ENCODE measurements at places on chromosomes 5 and 9.

- DNase-seq, result no peak
These were observed 32.4 kb upstream of the PCDHA1 start for GRCh38 chr5:140753561-140753960.

GRCh38 chr5:99441235-99441634, 512.4 kb upstream of the CHD1 start:
- no peak for DNase-seq

GRCh38 chr5:110925398-110925797, 146.1 kb upstream of the TSLP start:
- no peak for DNase-seq

DNA sequence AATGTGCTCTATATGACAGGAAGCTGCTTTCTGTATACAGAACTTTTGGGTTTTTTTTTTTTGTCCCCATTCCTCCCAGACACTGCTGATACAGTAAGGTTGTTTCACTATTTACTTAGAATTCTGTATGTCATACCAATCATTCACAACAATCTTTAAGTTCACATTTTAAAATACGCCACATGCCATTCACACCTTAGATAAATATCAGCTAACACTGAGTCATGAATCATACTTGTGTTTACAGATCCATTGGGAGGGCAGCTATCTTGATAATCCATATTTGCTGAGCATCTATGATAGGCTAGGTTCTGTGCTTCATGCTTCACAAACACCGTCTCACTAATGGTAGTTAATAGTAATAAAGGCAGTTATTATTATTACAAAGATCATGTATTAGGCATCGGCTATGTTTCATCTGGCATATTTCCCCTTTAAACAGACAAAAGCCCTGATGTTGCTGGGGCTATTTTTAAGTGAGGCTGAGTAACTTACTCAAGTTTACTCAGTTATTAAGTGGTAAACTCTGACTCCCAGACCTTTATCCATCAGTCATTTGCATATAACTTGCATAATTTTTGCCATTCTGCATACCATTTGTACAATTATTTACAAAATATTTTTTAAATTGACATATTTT, 152.2 kb upstream of the HMHB1 start:
- no peak for DNase-seq

DNA sequence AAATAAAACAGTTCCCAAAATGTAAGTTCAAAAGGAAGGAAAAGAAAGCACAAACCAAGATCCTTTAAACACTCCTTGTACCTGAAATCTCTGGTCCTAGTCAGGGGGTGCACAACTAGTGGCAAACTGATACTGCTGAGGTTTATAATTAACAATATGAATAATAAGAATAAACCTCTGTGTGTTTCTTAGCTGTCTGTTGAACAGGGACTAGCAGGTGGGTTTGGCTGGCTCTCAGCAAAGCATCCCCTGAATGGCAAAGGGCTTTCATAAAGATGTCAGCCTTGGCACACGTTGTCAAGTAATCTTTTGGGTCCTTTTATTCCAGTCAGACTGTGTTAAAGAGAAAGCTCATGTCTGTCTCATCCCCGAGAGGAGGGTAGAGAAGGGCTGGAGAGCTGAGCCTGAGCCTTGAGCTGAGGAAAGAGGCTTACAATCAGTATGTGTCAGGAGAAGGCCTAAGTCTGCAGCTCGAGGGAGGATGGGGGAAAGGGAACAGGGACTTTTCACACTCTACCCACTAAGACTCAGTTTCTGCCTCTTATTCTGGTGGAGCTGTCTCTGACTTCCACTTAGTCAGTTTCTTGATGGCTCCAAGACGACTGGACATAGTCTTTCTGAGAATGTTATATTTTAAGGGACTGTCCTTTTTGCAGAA, 123.0 kb downstream of the GALNT10 start:
- DNase-seq, result no peak

- no peak for DNase-seq
These were observed 106.6 kb downstream of the PLCXD3 start for GRCh38 chr5:41403846-41404245.

- DNase-seq, result no peak
These were observed 121.4 kb upstream of the MEF2C start for GRCh38 chr5:89004379-89004778.

GRCh38 chr9:82923092-82923911, 139.6 kb downstream of the RASEF start:
- no peak for DNase-seq

GRCh38 chr5:13477118-13477737, 467.3 kb downstream of the DNAH5 start:
- DNase-seq, result no peak

DNA sequence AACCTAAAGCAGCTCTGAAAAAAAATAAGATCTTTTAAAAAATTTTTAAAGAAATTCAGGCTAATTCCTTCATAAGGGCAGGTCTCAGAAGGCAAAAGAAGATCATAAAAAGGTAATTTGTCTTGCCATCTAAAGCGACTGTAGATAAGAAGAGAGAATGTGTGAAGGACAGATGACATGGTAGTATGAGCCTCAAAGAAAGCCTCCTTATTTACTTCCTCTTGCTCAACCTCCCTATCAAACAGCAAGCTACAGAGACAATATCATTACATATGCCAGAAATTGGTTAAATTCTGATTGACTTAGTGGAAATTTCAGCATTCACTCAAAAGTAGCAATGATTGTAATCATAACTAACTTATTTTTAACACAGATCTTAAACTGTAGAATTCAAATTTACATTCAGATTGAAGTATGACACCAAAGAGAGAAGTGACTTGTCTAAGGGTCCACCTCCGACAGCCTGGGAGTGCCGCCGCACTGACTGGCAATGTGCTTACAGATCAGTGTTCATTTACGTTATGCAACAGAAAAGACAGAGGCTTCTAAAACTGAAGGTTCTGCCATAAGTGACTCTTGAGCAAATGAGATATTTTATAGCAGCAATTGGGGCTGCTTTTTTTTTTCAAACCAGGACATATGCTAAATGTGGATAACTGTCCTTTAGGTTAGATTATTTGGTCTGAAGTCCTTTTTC, 132.0 kb downstream of the CEMIP2 start:
- no peak for DNase-seq

GRCh38 chr9:16230731-16231130, 639.7 kb downstream of the BNC2 start:
- DNase-seq, result no peak

GRCh38 chr5:91252916-91253315, 130.2 kb downstream of the ARRDC3 start:
- no peak for DNase-seq

DNA sequence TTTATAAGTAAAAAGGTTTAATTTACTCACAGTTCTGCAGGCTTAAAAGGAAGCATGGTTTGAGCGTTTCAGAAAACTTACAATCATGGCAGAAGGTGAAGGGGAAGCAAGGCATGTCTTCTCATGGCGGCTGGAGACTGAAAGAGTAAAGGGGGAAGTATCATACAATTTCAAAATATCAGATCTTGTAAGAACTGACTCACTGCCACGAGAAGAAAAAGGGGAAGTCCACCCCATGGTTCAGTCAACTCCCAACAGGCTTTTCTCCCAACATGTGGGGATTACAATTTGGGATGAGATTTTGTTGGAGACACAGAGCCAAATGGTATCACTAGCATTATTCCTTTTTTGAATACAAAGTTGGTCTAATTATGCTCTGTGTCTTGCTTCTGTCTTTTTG, 627.9 kb upstream of the ST8SIA4 start:
- DNase-seq, result no peak

- no peak for DNase-seq
These were observed 1.7 kb downstream of the STPG3 start for GRCh38 chr9:137252555-137253506.

GRCh38 chr9:15211160-15211814, 95.7 kb downstream of the TTC39B start:
- DNase-seq, result no peak

GRCh38 chr5:32098890-32099310, 75.2 kb downstream of the GOLPH3 start:
- DNase-seq, result no peak

DNA sequence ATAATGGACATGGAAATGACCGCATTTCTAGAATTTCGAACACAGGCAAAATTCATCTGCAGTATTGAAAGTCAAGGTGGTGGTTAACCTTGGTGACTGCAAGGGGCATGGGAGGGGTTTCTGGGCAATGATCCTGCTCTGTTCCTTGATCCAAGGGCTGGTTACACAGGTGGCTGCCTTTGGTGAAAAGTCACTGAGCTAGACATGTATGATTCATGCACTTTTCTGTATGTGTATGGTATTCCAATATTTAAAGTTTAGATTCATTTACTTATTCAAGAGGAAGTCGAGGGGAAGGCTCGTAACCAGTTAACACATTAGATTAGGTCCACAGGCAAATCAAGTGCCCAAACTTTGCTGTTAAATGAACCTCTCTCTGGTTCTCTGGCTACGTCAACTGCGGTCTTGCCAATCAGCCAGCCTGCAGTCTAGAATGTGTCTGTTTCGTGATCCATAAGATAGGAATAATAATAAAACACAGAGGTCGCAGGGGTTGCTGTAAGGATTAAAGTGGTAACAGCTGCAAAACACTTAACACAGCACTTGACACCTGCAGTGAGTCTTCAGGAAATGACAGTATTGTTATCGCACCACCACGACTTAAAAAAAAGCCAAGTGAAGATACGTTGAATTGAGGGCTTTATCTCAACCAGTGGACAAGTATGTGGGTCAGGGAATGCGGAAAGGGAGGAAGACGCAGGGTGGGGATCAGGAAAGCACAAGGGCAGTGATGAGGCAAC, 92.5 kb downstream of the TLE1 start:
- DNase-seq, result no peak

GRCh38 chr5:25418978-25419377, 774.2 kb upstream of the CDH10 start:
- no peak for DNase-seq

- DNase-seq, result peak; percentile 25
These were observed 57.4 kb upstream of the PLPP6 start for GRCh38 chr9:4604678-4605095.

DNA sequence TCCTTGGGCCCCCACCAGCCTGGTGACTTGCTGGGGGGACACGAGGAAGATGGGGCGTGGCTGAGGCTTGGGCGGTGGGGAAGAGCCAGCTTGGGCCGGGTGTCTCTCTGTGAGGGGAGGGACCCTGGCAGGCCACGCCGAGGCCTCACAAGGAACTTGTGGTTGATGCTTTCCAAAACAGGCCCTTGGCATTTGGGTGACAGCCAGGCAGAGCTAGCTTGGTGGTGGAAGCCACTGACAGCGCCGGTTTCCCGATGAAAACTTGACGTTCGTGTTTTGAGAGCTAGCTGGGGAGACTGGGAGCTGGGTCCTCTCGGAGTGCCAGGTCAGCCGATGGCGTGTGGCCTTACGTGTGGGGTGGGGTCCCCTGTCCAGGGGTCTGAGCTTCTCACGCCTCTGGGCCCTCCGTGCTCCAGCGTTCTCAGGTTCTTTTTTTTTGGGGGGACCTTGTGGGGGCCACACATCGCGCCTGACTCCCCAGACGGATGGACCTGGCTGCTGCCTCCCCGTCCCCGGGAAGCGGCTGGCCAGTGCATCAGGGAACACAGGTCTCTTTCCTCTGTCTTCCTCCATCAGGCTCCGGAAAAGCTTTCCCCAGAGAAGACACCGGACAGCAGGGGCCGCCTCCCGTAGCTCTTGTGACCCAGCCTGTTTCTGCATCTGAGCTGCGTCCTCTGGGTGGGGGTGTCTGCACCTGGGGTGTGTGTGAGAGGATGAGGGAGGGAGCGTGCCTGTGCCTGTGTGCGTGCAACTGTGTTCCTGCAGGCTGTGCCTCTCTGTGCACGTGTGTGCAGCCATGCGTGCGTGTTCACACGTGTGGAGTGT, 129.3 kb upstream of the LPCAT1 start:
- no peak for DNase-seq

GRCh38 chr5:174680901-174681565, 43.3 kb upstream of the MSX2 start:
- DNase-seq, result no peak

GRCh38 chr9:75930730-75931321, 40.4 kb downstream of the PCSK5 start:
- DNase-seq, result no peak

- DNase-seq, result no peak
These were observed 4.1 kb downstream of the TIGD6 start for GRCh38 chr5:149996205-149996890.

DNA sequence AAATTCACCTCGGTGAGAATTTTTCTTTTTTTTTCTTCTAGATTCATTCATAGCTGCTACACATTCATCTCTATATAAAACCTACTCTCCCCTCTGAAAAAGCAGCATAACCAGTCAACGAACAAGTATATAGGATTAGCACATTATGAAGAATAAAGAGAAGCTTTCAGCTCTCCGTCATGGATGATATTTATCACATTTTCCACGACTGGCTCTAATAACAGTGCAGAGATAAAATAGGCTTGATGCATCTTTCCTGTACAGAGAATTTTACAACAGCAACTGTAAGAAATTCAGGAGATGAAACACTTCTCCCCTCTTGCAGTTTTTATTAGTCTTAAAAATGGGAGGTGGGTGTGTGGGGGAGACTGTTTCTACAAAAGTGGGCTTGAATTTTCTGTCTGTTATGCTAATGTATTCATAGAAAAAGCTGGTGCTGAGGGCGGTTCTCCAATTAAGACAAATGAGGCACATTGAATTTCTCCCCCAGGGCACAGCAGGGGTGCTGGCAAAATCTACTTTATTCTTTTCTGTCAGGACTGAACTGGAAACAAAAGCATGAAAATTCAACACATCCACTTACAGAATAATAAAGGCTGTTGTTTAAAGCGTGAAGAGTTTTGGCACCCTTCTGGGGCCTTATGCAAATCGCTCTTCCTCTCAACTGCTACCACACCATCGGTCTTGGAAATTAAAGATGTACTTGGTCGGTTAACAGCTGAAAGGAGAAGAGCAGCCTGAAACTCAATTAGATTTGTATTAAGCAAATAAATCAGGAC, 233.9 kb upstream of the ZNF608 start:
- no peak for DNase-seq

- DNase-seq, result no peak
These were observed 51.2 kb downstream of the INVS start for GRCh38 chr9:100150214-100150613.

- DNase-seq, result no peak
These were observed 33.8 kb upstream of the COL15A1 start for GRCh38 chr9:98909935-98910334.

- DNase-seq, result no peak
These were observed 29.8 kb downstream of the TDRD7 start for GRCh38 chr9:97441729-97442128.

Data from activated naive CD4-positive, alpha-beta T cell (primary cell).